ENCODE measurements at places on chromosomes 6 and 20.

- no peak for DNase-seq
Measured at GRCh38 chr6:21371061-21371460, 222.5 kb upstream of the SOX4 start.

- DNase-seq, result no peak
Measured at GRCh38 chr6:21741221-21742109, 147.9 kb downstream of the SOX4 start.

DNA sequence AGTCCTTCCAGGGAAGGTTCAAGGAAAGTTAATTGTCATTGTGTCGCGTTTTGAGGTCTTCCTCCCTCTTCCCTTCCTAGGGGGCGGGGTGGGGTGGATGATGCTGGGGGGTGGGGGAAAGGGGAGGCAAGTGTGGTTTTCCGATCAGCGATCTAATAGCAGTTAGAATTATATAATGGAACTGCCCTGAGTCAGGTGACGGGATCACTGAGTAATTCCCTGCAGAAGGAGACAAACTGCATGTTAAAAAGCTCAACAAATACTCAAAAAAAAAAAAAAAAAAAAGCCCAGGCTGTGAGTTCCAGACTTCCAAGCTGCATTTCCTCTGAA, 240.4 kb downstream of the PHACTR1 start:
- no peak for DNase-seq

DNA sequence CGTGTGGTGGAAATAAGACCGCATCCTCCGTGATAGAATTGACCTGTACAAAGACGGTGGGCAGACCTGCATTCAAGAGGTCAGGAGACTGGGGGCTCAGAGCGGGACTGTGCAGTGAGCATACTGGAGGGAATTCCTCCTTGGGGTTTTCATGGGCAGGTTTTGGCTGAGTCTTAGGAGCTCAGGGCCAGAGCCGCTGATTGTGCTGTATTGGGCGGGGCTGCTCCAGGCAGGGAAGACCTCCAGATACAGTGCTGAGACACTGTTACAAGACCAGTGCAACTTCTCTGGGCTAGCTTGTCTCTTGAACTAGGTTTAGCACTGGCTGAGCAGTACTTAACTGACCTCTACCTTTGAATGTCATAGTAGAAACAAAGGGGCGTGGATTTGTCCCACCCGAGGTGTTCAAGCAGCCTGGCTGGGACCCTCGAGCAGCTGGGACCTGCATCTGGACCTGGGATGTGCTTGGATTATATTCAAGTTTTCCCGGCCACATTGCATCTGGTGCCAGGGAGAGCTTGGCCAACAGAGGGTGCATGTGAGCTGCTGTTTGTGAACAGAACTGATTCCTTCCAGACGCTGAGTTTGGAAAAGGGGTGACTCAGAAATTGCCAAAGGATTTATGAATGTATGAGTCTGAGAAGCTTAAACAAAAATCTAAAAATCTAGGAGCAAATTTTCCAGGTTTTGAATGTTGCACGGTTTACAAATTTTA, 33.4 kb upstream of the SLC22A1 start:
- no peak for DNase-seq

- DNase-seq, result no peak
Measured at GRCh38 chr6:20882014-20882413, 347.8 kb downstream of the CDKAL1 start.

DNA sequence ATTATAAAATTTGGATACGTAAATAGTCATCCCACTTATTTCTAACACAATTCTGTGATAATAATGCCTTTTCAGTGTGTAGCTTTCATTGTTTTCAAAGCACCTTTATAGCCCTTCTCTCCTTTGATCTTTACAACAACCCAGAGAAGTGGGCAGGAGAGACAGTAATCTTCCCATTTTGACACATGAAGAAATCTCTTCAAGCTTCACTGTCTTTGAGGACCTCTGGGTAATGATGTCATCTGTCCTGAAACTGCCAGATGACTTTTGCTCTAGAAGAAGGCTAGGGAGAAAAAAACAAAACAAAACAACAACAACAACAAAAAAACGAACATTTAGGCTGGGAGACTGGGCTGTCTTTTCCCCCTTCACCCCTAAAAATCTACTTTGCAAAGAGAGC, 203.0 kb downstream of the KCNQ5 start:
- no peak for DNase-seq

DNA sequence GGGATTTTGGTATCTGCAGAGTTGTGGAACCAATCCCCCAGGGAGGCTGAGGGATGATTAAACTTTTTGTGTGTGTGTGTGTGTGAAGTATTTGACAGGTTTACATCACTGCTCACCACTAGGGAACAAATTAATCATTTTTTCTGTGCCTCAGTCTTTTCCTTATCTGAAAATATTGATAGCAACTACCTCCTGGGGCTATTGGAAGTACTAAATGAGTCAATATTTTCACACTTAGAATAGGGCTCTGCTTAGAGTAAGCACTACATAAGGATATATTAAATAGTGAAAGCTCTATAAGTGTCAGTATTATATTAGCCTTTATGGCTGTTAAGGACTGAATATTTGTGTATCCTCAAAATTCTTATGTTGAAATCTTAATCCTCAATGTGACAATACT, 155.2 kb upstream of the UST start:
- no peak for DNase-seq

DNA sequence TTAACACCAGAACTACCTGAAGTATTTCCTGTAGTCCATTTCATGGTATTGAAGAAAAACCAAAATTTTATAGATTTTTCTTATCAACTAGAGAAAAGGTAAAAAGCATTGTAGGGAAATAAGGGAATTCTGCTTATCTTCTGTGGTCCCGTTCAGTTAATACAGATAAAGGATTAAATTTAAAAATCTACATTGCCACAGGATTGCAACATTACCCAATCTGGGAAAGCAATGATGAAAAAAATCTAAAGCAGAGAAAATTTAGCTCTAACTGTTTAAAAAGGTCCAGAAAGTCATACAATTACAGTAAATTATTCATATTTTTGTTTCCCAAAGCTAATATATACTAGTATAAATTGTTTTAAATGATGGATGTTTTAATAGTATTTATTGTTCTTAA, 18.0 kb downstream of the POLH start:
- no peak for DNase-seq

DNA sequence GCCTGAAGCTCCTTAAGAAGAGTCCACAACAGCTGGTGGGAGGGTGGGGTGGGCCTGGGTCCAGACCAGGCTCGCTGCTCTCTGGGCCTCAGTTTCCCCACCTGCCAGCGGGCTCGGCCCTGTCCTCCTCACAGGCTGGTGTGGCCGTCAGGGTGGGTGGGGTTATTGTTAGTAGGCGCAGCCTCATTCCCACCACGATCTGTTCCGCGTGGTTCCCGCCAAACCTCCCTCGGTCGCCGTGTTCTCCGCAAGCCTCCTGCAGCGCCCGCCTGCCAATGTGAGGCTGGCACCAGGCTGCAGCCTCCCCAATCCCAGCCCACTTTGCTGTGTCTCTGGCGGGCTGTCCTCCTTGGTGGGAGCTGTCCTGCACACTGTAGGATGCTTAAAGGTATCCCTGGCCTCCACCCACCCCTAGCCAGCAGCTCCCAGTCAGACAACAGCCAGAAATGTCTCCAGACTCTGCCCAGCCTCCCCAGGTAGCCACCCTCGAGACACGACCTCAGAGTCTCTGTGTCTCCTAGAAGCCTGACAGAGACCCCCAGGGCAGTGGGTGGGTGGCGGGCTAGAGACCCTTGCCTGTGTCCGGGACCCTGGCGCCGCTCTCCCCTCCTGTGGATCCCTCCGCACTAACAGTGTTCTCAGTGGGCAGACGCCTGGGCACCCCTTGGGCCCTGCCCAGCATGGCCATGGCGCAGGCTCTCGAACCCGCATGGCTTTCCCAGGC, 15.3 kb downstream of the SLC17A9 start:
- DNase-seq, result no peak

GRCh38 chr20:58145506-58146080, 82.9 kb downstream of the ANKRD60 start:
- DNase-seq, result no peak

GRCh38 chr20:2473516-2473915, 2.9 kb upstream of the SNRPB start:
- DNase-seq, result no peak

DNA sequence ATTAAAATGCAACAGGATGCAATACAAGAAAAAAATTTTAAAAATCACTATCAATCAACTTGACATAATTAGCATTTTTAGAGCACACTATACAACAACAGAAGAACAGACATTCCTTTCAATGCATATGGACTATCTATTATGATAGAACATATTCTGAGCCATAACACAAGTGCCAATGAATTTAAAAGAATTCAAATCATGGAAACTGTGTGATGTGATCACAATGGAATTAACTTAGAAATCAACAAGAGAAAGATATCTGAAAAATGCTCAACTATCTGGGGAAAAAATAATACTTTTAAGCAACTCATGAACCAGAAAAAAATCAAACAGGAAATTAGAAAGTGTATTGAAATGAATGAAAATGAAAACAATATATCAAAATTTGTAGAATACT, 106.3 kb downstream of the ADTRP start:
- no peak for DNase-seq

GRCh38 chr6:137121401-137121997, 51.9 kb downstream of the IL22RA2 start:
- DNase-seq, result no peak

DNA sequence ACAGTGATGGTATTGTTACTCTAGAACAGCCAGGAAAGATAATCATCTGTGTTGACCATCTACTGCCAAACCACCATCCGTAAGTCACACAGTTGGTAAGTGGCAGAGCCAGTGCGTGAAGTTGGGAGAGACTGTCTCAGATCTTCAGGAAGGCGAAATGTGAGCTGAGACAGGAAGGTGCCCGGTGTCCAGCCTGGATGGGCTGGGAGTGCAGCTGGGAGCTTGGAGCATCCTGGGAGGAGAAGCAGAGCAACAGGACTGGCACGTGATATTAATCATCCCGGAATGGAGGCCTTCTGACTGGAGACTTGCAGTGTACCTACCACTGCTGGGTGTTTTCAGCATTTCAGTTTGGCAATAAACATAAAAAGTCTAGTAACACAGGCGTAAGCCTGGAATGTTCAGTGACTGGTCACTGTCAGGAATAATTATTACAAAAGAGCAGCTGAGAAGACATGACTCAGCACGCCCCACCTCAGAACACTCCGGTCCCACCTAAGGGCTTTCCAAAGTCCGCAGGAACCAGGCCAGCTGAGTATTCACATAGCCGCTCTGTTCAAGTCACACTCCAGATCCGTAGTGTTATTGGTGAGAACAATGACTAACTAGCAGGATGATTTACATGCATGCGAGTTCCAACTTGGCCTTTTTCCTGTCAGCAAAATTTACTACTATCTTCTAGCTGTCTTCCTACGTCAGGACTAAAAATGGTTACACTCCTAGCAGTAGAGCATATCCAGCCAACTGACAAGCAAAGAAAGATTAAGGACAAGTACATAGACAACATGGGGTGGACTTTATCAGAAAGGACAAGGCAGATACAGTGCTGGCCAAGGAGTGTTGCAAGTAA, 45.1 kb upstream of the PNRC1 start:
- DNase-seq, result no peak

DNA sequence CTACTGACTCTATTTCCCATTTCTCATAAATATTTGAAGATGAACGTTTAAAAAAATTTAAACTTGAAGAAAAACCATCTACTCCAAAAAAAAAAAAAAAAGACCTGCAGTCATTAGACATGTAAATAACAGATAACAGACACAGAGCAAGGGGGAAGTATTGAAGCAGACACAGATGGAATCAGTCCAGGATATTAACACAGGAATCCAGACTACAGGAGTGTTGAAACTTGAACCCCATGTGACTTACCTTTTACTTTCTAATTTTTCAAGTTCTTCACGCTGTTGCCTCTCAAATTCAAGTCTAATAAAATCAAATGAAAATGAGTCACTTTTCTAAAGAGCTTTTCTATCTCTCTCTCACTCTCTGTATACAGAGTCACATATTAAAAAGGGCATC, 191.8 kb downstream of the KIF16B start:
- no peak for DNase-seq

- DNase-seq, result no peak
Measured at GRCh38 chr20:51411870-51412269, 130.6 kb downstream of the NFATC2 start.

DNA sequence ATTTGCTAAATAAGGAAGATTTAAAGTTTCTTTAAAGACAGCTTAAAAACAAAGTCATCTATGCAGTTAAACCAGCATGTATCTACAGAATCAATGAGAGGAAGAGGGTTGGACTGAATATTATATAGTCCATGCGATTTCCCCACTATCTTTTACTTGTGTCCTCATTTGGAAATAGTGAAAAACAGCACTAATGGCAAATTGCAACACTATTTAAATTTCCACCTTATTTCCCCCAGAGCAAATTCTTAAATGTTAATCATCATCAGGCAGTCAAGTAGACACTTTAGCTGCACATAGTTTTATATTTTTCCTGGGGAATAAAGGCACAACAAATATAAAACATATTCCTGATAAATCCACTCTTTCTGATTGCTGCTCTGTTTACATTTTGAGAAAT, 114.6 kb downstream of the LCA5 start:
- no peak for DNase-seq

DNA sequence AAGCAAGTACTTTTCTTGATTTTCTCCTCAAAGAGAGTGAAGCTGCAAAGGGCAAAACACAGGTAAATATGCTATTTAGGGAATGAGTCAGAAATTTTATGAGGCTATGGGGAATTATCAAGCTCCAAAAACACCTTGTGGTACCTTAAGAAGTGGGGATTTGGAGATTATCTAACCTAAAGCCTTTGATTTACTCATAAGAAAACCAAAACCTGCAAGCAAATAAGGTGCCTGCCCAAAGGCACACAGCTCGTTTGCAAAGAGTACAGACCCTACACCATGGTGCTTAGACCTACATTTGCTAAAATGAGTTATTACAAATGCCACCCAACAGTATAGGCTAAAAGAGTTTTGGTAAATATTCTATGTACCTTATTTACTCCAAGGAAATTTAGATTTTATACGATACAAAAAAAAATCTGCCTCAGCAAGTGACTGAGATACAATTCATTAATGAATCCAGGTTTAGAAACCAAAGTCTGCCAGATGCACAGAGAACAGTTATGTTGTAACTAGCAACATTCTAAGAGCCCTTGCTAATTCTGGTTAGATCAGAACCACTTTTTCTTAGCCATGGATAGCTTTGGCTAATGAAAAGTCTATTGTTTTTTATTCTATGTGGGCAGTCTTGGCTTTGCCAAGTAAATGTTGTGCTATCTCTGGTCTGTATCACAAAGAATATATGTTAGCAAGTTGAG, 101.5 kb downstream of the KHDC1L start:
- DNase-seq, result no peak
